ENCODE measurements at places on chromosomes 11 and 22.

GRCh38 chr11:36600180-36600579 lies 2.1 kb upstream of the RAG2 start:
- no peak for DNase-seq
- no peak overlapping the region for H3K4me3 ChIP-seq
- H3K36me3 ChIP-seq = no peaks in the 10 kb centered on the region
- H3K27me3 ChIP-seq = no peaks in the 10 kb centered on the region
- peaks cover 5% of the 10 kb centered on the region for H3K4me1 ChIP-seq

- H3K27me3 ChIP-seq = no peaks in the 10 kb centered on the region
- no peak for DNase-seq
- peaks cover 9% of the 10 kb centered on the region for H3K4me1 ChIP-seq
- peaks cover 3% of the 10 kb centered on the region for H3K36me3 ChIP-seq
- peak overlapping the region; percentile 32 for H3K27ac ChIP-seq
Measured at GRCh38 chr11:35748644-35749043, 86.1 kb downstream of the TRIM44 start.

GRCh38 chr11:2522631-2523255 lies 77.9 kb downstream of the KCNQ1 start:
- no peaks in the 10 kb centered on the region for H3K27me3 ChIP-seq
- H3K4me3 ChIP-seq = no peak overlapping the region
- no peaks in the 10 kb centered on the region for H3K4me1 ChIP-seq
- H3K27ac ChIP-seq = no peak overlapping the region
- no peaks in the 10 kb centered on the region for H3K36me3 ChIP-seq

- no peak overlapping the region for H3K4me3 ChIP-seq
- peaks cover 20% of the 10 kb centered on the region for H3K4me1 ChIP-seq
- peaks cover 40% of the 10 kb centered on the region for H3K27me3 ChIP-seq
- DNase-seq = no peak
- peaks cover 3% of the 10 kb centered on the region for H3K36me3 ChIP-seq
Measured at GRCh38 chr11:17651681-17652080, 67.7 kb upstream of the MYOD1 start.

DNA sequence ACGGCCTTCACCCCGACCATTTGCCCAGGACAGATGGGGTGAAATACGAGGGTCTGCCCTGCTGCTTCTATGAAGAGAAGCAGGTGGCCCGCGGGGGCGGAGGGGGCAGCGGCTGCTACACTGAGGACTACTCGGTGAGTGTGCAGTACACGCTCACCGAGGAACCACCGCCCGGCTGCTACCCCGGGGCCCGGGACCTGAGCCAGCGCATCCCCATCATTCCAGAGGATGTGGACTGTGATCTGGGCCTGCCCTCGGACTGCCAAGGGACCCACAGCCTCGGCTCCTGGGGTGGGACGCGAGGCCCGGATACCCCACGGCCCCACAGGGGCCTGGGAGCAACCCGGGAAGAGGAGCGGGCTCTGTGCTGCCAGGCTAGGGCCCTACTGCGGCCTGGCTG lies 11.2 kb downstream of the C22orf31 start:
- no peak overlapping the region for H3K4me3 ChIP-seq
- H3K27me3 ChIP-seq = no peaks in the 10 kb centered on the region
- H3K36me3 ChIP-seq = peaks cover 4% of the 10 kb centered on the region

GRCh38 chr11:26322335-26323067 lies 9.4 kb upstream of the ANO3 start:
- H3K27ac ChIP-seq = no peak overlapping the region
- no peak overlapping the region for H3K4me3 ChIP-seq
- peaks cover 3% of the 10 kb centered on the region for H3K4me1 ChIP-seq
- no peak for DNase-seq

DNA sequence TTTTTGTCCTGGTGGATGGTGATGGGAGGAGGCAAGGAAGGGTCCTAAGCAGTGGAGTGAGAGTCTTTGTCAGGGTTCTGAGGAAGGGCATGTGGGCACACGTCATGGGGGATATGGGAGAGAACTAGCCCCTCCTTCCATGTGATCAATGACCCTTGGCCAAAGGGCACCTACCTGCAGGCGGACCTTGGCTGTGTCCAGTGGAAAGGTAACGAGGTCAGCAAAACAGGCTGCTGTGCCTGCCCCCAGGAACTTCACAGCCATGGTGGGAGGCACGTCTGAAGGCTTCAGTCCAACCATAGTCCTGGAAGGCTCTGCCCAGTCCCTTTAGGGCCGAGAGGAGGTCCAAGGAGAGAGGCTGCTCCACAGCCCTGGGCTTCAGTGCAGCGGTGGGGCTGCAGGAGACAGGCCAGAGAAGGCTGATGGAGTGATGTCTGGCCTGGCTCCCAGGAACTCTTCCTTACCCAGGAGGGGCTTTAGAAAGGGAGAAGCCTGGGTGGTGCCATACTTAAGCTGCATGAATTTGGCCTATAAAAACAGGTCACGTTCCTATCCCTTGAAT lies 2.1 kb downstream of the UCP3 start:
- H3K4me3 ChIP-seq = no peak overlapping the region
- peak overlapping the region; percentile 88 for H3K27ac ChIP-seq
- H3K36me3 ChIP-seq = peaks cover 11% of the 10 kb centered on the region
- peaks cover 5% of the 10 kb centered on the region for H3K4me1 ChIP-seq

All from neural crest cell (in vitro differentiated cells).